ENCODE measurements at places on chromosomes 6 and 20.

- no peak for DNase-seq
Observed at GRCh38 chr20:59033616-59034165, 1.6 kb upstream of the ATP5F1E start.

DNA sequence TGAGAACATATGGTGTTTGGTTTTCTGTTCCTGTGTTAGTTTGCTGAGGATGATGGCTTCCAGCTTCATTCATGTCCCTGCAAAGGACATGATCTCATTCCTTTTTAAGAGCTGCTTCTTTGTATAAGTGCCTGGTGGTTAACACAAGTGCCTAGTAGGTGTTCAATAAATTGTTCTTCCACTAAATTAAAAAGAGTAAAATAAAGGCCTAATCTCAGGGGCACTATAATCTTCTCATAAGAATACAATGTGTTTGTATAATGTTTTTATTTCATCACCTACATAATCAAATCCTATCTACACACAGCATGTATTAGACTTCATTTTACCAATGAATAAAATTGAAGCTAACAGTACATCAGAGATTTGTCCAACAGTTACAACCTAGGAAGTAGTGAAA, 252.7 kb downstream of the KHDC1L start:
- no peak for DNase-seq

GRCh38 chr6:36177166-36177565, 19.4 kb upstream of the BRPF3 start:
- DNase-seq = no peak

GRCh38 chr6:79335133-79335674, 100.7 kb upstream of the HMGN3 start:
- no peak for DNase-seq

- no peak for DNase-seq
Observed at GRCh38 chr6:113281014-113281413, 576.1 kb upstream of the MARCKS start.

DNA sequence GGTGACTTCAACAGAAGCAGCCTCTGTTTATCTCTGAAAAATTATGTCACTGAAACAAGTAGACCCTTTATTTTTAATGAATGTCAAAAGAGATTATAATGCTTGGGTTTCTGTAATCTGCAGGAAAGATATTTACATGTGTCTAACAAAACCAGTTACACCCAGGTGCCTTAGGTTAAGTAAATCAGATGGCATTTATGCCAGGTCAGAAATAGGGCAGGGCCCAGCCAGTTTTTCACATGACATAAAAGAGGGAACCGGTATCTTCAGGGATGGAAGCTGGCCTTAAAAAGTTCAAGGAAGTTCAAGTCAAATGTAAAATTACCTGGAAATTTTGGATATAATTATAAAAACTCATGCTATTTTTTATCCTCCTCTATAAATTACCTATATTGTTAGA, 14.2 kb upstream of the ENPP4 start:
- no peak for DNase-seq

- no peak for DNase-seq
Observed at GRCh38 chr6:166942393-166943168, 13.8 kb downstream of the RNASET2 start.

GRCh38 chr20:50014570-50015562, 32.1 kb downstream of the SNAI1 start:
- no peak for DNase-seq

GRCh38 chr6:159446340-159446739, 246.7 kb downstream of the SOD2 start:
- no peak for DNase-seq
